ENCODE measurements at places on chromosomes 2 and 18.

GRCh38 chr2:181348107-181348837 lies 108.9 kb upstream of the ITGA4 start:
- DNase-seq = no peak

- no peak for DNase-seq
These were observed 41.2 kb upstream of the HS6ST1 start for GRCh38 chr2:128359841-128360240.

- DNase-seq = no peak
These were observed 53.5 kb upstream of the C2orf15 start for GRCh38 chr2:99088017-99088416.

- DNase-seq = no peak
These were observed 505.6 kb upstream of the SLC8A1 start for GRCh38 chr2:40957508-40957907.

DNA sequence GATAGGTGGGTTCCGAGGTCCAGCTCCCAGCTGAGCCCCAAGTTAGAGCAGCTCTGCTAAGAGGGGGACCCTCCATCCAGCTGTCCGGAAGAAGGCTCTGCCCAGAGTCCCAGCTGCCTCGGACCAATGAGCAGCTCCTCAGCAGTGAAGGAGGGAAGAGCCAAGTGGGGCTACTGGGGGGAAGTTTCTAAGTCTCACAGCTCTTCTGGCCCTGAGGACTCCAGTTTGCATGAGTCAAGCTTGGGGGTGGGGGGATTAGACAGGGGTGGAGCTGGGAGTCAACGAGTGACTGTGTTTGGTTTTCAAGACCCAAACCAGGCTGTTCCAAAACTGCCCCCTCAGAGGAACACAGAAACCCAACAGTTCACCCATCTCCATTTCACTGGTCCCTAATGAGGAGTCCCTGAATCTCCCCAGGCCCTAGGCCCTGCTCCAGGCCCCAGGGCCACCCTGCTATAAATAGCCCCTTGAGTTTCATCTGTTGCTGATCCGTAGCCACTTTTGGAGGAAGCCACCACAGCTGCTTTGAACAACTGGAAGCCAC lies 100.9 kb downstream of the TNS1 start:
- peak; percentile 57 for DNase-seq

DNA sequence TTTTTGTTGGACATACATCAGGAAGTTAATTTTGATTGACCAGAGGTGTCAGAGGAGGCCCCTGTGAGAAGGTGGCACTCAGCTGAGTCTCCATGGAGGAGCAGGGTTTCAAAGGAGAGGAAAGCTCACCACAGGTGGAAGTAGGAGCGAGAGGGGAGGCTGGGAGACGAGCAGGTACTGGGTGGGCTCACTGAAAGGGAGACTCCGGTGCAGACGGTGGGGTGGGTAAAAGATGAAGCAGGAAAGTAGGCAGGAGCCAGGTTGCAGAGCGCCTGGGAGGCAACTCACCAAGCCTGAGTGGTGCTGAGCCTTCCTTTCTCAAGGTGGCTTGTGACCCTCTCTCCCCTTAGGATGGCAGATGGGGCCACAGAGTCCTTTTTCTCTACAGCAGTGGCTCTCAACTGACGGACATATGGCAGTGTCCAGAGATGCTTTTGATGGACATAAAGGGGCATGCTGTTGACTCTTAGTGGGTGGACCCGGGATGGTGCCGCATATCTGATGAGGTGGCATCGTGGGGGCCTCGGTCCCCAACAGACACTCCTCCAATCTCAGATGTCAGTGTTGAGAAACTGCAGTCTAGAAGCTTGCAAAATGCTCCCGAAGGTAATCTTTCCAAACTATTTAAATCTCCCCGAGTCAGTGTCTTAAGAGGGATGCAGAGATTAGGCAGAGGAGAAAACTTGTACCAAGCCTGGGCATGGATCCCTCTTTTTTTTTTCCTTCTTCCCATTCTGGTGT lies 64.0 kb downstream of the LPIN1 start:
- no peak for DNase-seq

GRCh38 chr2:202941771-202942170 lies 29.7 kb downstream of the CARF start:
- no peak for DNase-seq

DNA sequence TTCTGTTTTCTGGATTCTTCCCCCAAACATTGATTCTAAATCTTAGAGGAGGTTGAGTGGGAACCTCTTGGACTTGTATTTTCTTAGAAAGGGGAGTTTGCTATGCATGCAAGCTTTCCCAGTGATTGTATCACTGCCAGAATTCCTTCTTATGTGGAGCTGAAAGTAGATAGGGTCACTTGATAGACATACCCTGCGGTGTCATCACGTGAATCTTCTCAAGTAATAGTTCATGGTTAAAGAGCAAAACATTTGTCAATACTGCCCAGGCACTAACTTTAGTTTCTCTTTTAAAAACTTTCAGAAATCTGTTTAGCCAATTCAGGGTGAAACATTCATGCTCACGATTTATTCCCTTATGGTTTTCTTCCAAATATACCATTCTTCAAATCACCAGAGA lies 6.4 kb downstream of the PMAIP1 start:
- DNase-seq = no peak

DNA sequence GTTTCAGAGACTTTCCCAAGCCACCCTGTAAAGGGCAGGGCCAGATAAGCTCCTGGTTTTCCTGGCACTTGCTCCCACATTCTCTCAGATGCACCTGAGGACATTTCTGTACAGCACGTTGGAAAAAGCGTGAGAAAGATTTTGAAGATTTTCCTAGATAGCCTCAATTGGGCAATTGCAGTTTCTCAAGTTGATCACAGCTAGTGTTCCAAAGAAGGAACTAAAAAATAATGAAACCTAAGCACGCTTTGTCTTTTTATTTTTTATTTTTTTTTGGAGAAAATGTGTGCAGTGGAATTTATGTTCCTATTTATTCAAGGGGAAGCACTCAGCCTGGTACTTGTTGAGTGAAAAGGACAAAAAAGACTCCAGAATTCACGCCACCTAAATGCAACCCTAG lies 429.1 kb downstream of the RNF144A start:
- no peak for DNase-seq

- DNase-seq = no peak
These were observed 181.8 kb upstream of the PARD3B start for GRCh38 chr2:204363513-204363912.

DNA sequence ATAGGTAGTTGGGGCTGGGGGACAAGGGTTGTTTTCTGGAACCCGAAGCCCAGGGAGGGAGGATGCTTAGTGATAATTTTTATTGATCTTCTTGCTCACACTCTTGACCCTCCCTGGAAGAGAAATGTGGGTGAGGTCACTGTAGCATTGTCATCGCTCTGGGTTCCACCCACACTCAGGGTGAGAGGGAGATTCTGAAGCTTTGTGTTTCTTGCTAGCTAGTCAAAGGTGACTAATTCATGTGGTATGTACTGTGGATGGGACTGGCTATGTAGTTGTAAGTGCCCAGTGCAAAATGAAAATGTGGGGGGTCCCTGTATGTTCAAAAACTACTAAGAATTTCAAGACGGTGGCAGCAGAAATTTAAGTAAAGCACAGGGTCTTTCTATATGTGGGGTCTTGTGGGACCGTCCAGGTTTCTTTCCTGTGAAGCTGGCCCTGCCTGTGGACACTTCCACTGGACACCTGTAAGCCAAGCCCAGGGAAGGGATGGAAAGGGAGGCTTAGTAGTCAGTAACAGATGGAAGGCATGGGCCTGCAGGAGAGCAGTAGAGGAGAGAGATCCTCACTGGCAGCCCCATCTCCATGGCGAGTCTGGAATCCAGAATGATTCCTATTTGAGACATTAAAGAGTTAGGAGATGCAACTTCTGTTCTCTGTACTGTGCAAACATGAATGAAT lies 35.0 kb downstream of the TSN start:
- DNase-seq = no peak

DNA sequence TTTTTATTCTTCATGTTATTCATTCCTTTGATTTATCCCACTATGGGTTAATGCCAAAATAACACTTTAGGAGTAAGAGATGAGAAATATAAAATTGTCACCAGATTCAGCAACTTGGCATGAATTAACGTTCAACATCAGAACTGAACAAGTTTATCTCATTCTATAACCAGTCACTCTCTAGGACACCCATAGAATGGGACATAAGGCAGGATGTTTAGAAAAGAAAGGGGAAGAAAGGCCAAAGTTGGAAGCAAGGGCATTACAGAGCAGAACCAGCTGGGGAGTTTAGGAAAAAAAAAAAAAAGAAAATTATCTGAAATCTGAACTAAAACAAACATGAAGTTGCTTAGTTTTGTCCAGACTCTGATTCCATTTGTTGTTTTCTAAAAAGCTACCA lies 211.0 kb downstream of the PMAIP1 start:
- DNase-seq = no peak

- DNase-seq = no peak
These were observed 16.4 kb upstream of the ABCB11 start for GRCh38 chr2:169047256-169048250.

GRCh38 chr18:5944448-5944847 lies 49.1 kb upstream of the TMEM200C start:
- no peak for DNase-seq

DNA sequence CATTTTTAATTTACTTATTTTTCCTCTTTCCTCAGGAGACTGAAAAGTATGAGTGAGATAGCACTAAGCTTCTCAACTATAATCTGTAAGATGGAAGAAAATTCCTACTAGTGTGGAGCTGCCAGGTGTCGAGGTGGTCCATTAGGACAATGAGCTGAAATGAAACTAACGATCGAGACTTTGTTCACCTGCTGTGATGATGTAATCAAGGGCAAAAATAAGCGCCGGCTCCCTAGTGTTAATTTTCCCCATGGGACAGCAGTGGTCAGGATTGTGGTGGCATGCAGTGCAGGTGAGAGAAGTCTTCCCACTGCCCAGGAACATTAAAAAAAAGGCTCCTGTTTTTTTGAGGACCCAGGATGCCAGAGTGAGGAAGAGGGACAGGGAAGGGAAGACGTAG lies 859.1 kb upstream of the GCFC2 start:
- no peak for DNase-seq

- DNase-seq = no peak
These were observed 847.3 kb upstream of the ACVR2A start for GRCh38 chr2:146997488-146997887.

DNA sequence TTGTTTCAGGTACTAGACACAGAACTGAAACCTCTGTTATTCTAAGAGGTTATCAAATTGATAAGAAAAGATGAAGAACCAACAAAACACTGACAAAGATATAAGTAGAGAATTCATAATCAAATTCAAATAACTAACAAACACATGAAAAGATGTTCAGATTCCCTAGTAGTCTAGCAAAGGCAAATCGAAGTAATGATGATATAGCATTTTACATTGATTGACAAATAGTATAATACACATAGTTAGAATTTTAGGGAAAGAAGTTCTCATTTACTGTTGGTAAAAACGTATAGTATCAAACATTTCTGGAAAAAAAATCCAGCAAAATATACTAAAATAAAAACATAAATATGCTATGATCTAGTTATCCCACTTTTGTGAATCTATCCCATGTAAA lies 50.6 kb downstream of the DNAH7 start:
- no peak for DNase-seq

- no peak for DNase-seq
These were observed 19.4 kb downstream of the MMADHC start for GRCh38 chr2:149568138-149568537.

DNA sequence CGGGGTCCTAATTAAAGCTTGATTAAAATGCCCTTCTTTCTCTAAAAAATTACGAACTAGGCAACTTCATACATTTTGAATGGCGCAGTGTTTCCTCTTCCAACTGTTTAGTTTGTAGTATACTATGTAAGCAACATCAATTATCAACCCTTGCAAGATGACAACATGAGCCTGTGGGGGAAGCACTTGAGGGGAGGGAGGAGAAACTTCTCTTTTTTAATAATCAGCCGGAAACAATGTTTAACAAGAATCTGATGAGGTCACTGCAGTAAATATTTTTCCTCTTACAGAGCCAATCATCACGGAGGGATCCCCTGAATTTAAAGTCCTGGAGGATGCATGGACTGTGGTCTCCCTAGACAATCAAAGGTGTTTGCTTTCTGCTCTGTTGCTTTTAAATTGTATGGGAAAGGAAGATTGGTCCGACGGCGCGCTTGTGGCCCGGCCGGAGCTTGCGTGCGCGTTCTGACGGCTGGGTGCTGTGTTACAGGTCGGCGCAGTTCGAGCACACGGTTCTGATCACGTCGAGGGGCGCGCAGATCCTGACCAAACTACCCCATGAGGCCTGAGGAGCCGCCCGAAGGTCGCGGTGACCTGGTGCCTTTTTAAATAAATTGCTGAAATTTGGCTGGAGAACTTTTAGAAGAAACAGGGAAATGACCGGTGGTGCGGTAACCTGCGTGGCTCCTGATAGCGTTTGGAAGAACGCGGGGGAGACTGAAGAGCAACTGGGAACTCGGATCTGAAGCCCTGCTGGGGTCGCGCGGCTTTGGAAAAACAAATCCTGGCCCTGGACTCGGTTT lies 5.3 kb upstream of the DLX1 start:
- no peak for DNase-seq

Data from hindlimb muscle (tissue), 1 donor.